GM23248 (cell line): ENCODE measurements at places on chromosomes 12 and 14.

- peak; percentile 93 for DNase-seq
Measured at GRCh38 chr14:66009089-66009488, 477.1 kb upstream of the CCDC196 start.

- peak; percentile 39 for DNase-seq
Measured at GRCh38 chr14:105023144-105023543, 2.3 kb upstream of the CDCA4 start.

GRCh38 chr14:85402569-85403162, 127.3 kb upstream of the FLRT2 start:
- no peak for DNase-seq

DNA sequence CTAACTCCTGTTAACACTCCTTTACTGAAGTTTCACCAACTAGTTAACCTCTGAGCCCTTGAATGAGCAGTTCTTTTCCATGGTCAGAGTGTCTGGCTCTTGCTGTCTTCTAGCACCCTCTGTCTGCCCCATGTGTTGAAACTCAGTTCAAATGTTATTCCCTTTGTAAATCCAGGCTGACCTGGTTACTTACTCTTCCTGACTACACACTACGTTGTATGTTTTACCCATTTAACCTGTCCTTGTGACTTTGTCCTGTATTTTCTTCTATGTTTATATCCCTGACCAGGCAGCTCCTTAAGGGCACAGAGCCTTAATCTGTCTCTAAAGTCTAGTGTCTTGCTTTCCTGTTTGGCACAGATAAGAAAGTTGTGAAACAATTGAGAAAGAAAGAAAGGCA, 389.0 kb upstream of the RPL10L start:
- no peak for DNase-seq

GRCh38 chr12:130288206-130288605, 49.5 kb upstream of the PIWIL1 start:
- DNase-seq = peak; percentile 18

DNA sequence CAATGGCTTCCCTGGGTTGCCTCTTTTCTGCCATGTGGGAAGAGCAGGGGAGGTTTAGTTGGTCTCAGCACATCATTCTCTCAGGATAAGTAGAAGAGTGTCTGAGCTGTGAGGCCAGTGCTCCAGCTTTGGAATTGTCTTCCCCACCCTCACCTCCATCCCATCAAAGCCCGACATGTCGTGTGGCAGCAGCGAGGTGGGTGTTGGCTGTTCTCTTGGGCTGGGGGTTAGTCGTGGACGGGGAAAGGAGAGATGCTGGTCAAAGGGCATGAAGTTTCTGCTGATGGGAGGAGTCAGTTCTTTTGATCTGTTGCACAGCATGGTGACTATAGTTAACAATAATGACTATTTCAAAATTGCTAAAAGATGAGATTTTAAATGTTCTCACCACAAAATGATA, 404.2 kb downstream of the TMEM121 start:
- no peak for DNase-seq

- DNase-seq = peak; percentile 90
Measured at GRCh38 chr12:124381456-124382296, 86.8 kb downstream of the RFLNA start.

- peak; percentile 85 for DNase-seq
Measured at GRCh38 chr12:80195074-80195726, 95.9 kb downstream of the OTOGL start.

GRCh38 chr12:69851976-69852375, 26.9 kb downstream of the MYRFL start:
- peak; percentile 30 for DNase-seq

- DNase-seq = no peak
Measured at GRCh38 chr12:57162553-57163125, 15.2 kb upstream of the LRP1-AS start.

GRCh38 chr12:106288494-106289195, 13.9 kb upstream of the TCP11L2 start:
- peak; percentile 96 for DNase-seq

- peak; percentile 43 for DNase-seq
Measured at GRCh38 chr14:50839048-50839447, 8.1 kb upstream of the NIN start.

DNA sequence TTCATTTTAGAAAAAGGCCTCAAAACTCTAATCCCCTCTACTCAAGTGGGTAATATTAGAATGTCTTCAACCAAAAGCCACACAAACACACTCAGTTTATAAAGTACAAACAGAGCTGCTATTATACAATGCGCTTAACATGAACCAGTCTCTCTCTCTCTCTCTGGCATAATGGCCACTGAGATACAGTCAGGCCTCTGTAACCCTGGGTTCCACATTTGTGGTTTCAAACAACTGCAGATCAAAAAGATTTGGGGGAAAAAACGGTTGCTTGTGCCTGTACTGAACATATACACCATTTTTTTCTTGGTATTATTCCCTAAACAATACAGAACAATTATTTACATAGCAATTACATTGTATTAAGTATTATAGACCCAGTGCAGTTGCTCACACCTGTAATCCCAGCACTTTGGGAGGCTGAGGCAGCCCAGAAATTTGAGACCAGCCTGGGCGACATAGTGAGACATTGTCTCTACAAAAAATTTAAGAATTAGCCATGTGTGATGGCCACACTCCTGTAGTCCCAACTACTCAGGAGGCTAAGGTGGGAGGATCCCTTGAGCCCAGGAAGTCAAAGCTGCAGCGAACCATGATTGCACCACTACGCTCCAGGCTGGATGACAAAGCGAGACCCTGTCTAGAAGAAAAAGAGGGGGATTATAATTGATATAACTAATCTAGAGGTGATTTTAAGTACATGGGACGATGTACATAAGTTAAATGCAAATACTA, 5.6 kb downstream of the SLC11A2 start:
- no peak for DNase-seq

DNA sequence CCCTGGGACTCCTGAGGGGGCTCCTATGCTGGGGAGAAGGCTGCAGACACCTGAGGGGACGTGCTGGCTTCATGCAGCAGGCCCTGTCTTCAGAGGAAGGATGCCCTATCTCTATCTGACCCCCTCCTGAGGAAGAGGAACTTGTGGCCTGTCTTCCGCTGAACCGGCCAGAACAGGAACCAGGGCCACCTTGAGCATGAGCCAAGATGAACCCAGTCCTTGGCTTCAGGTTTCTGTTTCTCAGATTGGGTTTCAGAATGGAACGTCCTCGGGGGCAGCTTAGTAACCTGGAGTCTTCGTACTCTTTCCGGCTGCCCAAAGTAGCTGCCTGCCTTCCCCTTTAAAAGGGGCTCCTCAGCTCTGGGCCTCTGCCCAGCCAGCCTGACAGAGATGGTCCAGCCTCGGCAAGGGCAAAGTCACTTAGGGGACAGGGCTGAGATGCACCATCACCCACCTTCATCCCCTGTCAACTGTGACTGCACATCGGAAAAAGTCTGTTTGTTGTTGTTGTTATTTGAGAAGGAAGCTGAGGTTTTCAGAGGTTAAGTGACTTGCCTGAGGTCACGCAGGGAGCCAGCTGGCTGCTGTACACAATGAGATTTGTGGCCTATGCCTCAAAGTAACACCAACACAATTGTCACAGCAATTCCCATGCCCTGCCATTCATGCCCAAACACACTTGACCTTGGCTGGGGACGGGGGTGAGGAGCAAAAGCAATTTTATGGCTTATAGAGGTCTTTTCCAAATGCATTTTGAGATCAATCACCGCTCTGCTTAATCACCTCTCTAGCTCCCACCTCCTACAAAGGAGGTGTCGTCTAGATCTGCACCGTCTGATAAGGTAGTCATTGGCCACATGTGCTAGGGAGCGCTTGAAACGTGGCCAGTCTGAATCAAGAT, 13.4 kb downstream of the ASB2 start:
- DNase-seq = no peak

GRCh38 chr14:100878271-100879146, 25.0 kb downstream of the RTL1 start:
- DNase-seq = no peak

GRCh38 chr12:3996322-3996721, 123.1 kb upstream of the PARP11 start:
- no peak for DNase-seq

GRCh38 chr14:102439556-102439955, 70.0 kb downstream of the ANKRD9 start:
- no peak for DNase-seq

- no peak for DNase-seq
Measured at GRCh38 chr12:2627835-2628191, 167.0 kb upstream of the FKBP4 start.

- DNase-seq = peak; percentile 85
Measured at GRCh38 chr14:74302152-74302628, 544 bp downstream of the ABCD4 start.

- no peak for DNase-seq
Measured at GRCh38 chr12:85188619-85189018, 91.4 kb upstream of the ALX1 start.

DNA sequence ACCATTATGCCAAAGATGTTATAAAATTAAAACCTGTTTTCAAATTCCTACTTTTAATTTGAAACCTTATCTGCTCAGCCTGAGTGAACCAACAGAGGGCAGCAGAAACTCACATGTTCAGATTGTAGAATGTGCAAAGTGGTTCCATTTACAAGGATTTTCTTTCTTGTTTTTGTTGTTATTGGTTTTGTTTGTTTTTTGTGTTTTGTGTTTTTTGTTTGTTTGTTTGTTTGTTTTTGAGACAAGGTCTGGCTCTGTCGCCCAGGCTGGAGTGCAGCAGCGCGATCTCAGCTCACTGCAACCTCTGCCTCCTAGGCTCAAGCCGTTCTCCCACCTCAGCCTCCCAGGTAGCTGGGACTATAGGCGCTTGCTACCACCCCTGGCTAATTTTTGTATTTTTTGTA, 22.8 kb upstream of the GARIN2 start:
- peak; percentile 69 for DNase-seq

- DNase-seq = peak; percentile 95
Measured at GRCh38 chr14:77376771-77377501, at the start of the genes SAMD15 and TMED8. TSS of gene SAMD15 (plus strand) at chr14:77377379. CDS start at chr14:77377419, 40 bp downstream. TSS of gene TMED8 (minus strand) at chr14:77377094. CDS start at chr14:77377053, 41 bp downstream.

- DNase-seq = peak; percentile 33
Measured at GRCh38 chr12:49342914-49343731, 3.6 kb upstream of the DNAJC22 start.

DNA sequence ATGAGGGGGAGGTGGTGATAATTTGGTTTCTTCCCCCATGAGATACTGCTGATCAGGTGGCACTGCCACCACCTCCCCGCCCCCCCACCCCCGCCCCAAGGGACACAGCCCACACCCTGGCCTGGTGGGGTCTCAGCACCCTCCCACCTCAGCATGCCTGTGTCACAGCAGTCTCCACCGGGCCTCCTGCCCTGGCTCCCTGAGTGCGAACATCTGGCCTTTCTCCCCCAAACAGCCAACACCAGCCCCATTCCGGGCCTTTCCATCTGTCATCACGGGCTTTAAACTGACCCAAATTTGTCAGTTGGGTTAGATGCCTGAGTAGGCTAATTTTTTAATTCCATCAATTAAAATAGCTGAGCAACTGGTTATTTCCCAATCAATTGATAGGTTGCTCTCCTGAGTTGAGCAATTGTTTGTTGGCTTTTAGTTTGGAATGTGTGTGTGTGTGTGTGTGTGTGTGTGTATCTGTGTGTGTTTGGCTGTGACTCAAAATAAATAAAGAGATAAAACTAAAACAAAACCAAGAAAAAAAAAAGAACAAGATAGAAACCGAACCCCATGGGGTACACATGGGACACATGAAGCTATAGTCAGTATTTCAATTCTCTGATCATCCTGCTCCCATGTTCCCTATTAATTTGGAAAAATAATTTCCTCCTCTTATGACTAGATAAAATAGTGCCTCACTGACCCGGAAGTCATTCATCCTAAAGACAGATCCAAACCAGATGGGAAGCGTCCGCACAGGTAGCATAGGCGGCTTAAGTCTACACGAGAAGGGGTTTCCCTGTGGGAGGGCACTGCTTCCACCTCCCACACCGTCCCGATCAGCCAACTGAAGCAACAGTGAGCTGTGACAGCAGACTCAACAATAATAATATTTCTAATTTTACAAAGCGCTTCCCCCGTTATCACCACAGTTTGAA, 7.4 kb downstream of the SERPINA12 start:
- no peak for DNase-seq

- no peak for DNase-seq
Measured at GRCh38 chr12:700016-700415, 36.8 kb upstream of the NINJ2 start.

DNA sequence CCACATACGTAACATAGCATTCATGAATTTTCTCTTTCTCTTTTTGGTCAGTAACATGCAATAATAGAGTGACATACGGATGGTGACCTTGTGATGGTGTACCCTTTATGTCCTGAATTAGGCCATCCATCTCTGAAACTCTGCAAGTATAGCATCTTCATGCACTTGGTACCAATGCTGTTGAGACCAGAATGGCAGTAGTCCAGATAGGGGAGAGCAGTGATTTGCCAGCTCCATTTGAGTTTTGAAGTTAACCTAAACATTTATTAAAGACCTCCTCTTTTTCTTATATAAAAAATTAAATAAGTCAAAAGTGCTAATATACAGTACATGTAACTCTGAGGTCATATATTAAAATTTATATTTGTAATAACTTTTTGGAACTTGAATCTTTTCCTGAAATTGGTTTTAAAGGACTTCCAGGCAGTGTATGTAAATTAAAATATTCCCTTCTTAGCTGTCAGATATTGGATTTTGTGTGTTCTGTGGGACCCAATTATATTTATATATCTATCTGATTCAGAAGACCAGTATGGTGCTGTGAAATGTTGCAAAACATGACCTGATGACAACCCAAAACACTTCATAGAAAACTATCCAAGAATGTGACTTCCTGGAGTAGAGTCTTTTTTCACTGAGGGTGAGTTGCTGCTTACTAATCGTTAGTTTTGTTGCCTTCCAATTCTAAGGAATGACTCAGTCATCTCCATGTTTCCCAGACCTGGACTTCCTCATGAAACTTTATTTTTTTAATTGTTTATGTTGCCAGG, 3.5 kb downstream of the ELK3 start:
- DNase-seq = peak; percentile 96

GRCh38 chr14:61277232-61277631, 3.9 kb downstream of the TMEM30B start:
- no peak for DNase-seq

- DNase-seq = peak; percentile 6
Measured at GRCh38 chr14:35576260-35576659, 42.3 kb downstream of the INSM2 start.

DNA sequence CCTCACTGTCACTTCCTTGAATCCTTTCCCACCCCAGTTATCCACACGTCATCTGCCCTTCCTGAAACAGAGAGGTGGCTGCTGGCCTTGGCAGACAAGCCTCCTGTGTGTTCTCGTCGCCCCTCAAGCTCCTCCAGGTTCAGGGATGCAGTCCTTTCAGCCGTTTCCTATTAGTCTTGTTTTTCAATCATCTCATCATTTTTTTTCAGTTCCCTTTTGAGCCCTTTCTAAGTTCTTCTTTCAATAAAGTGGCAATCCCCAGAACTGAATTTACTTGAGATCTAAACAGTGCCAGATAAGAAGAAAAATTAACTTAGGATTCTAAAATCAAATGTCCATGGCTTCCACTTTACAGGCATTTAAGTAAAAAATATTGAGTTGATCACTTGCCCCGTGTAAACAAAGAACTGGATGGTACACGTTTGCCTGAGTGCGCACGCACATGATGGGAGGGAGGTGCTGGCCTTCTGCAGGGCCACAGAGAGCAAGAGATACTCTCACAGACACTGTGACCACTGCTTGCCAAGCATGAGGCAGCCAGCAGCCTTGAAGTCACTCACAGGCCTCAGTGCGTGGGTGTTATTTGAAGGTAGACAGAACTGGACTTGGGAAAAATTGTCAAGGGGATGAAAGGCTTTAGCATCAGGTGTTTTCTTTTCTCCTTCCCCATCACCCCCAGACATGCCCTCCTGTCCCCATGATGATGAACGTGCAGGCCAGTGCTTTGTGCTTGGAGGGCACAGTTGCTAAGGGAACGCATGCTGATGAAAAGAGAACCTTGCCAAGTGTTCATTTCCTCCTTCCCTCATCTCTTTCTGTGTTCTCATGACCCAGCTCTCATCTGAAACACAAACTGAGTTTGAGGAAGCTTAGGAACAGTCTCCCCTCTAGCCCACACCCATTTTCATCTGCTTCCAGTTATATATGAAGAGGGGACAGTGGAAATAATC, 408.3 kb downstream of the EGLN3 start:
- no peak for DNase-seq
